ENCODE measurements at places on chromosomes 1 and 21.

DNA sequence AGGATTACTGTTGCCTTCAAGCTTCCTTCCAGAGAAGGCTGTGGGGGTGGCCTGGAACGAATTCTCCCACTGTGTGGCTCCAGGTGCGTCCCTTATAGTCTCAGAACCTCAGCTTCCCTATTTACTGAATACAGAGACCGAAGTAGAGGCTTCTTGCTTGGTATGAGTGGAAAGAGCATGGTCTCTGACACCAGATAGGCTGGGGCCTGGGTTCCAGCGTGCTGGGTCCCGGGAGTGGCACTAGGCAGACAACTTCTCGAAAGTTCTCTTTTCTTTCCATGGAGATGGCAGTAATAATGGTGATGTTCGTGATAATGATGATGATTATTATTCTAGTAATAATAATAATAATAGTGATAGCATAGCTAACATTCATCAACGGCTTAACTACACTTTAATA lies 161.7 kb downstream of the PTPRU start:
- DNase-seq, result no peak

GRCh38 chr1:14810595-14811361 lies 212.3 kb downstream of the KAZN start:
- DNase-seq, result no peak

DNA sequence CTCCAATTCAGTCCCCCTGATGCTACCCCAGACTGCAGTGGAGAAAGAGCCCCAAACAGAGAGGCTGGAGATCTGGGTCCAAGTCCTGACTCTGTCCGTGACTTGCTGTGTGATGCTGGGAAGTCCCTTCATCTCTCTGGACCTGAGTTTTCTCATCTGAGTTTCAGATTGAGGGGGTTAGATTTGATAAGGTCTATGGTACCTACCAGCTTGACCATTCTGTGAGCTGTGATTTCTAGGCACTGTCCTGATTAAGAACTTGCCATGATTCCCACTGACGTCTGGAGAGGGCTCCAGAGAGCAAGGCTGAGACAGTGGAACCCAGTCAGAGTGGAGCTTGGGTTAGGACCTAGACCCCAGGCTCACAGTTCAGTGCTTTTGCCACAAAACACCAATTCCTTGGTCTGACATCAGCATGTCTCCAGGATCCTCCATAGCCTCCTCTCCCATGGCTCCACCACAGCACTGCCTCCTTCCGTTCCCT lies 43.8 kb upstream of the DMBX1 start:
- no peak for DNase-seq

- DNase-seq, result no peak
These were observed 27.1 kb upstream of the RUNX3 start for GRCh38 chr1:24957016-24957807.

DNA sequence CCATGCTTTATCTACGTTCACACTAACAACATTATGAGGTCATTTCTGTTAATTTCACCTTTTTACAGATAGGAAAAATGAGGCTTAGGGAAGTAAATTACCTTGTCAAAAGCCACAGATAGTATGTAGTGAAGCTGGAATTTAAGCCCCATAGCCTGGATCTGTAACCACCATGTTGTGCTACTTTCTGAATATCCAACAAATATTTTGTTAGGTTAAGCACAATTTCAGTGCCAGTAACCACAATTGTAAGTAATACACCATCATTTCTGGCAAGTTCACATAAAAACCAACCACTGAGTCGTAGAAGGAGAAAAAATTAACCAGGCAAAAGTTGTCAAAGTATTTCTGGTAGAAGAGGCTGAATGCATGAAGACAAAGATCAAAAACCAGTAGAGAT lies 593.1 kb upstream of the CAMK1G start:
- DNase-seq, result no peak

DNA sequence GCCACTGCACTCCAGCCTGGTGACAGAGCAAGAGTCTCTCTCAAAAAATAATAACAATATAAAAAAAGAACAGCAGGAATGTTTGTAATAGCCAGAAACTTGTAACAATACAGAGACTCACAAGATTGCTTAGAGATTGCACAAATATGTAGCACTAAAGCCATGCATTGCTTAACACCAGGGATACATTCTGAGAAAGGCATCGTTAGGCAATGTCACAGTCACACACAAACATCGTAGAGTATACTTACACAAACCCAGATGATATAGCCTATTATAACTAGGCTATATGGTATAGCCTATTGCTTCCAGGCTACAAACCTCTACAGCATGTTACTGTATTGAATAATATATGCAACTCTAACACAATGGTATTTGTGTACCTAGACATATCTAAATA lies 45.3 kb downstream of the GPATCH2 start:
- no peak for DNase-seq

DNA sequence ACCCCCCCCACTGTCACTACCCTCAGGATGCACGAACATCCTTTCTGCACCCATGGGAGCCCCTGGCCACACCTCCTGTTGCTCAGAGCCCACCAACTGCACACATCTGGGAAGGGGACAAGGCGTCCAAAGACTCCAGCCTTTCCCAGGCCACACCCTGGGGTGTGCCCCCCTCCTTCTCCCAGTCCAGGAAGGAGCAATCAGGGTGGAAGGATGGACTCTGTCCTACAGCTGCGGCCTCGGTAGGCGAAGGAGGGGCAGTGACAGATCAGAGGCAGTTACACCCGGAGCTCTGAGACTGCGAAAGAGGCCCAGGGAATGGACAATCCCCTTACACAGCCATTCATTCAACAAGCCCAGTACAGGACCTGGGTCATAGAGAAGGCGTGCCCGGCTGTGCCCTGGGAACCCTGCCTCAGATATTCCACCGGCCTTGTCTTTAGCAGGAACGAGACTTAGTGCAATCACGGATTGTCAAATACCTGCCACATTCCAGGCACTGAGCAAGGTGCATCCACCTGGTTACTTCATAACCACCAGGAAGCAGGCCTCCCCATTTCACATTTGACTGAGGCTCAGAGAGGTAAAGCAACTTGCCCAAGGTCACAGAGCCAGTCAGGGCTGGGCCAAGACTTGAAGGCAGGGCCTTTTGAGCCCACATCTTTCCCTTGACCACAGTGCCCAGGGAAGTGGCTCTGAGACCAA lies 9.4 kb downstream of the HSPG2 start:
- no peak for DNase-seq

DNA sequence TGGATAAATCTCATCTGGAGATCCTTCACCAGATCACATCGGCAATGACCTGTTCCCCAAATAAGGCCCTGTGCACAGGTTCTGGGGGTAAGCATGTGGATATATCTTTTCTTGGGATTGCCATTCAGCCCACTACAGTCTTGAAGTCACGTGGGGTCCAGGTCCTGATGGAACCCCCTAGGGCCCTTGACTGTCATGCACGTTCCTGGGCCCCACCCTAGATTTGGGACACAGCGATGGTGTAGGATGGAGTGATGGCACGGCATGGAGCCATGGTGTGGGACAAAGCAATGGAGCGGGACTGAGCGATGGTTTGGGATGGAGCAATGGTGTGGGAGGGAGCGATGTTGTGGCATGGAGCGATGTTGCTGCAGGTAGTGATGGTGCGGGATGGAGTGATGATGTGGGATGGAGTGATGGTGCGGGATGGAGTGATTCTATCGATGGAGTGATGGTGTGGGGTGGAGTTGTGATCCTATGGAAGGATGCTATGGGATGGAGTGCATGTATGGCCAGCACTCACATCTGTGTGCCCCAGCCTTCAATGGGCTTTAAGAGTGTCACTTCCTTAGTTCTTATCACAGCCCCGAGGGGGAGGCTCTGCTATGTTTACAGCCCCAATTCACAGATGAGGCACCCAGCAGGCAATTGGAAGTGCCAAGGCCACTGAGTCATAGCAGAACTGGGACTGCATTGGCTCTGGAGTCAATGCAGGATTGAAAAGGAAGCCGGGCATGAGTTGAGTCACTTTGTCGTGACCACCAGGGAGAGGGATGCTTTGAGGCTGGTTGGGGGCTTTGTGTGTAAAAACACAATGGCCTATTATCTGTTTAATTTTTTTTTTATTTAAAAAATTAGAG lies 97.0 kb upstream of the C1orf174 start:
- DNase-seq, result no peak

DNA sequence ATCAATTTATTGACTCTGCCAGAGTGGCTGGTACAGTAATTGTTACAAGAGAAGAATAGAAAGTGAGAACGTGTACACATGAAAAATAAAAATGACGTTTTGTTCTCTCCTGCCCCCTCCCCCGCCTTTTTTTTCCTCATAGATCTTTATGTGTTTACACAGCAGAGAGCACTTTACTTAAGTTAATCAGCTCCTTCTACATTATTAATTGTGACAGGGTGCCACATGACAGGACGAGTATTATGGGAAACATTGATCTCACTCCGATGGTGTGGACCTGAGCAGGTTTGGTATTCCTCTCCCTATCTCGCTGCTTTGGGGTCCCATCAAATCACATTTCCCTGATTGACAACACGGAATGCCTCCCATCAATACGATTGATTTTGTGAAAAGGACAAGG lies 285.7 kb downstream of the TM2D1 start:
- no peak for DNase-seq

GRCh38 chr1:245872475-245872874 lies 634.6 kb downstream of the SMYD3 start:
- DNase-seq, result no peak

- no peak for DNase-seq
These were observed 1.4 kb downstream of the NHLH1 start for GRCh38 chr1:160367934-160368923.

- no peak for DNase-seq
These were observed 136.8 kb upstream of the IRF2BP2 start for GRCh38 chr1:234746798-234747196.

GRCh38 chr1:24154215-24154614 lies 11.3 kb upstream of the IL22RA1 start:
- DNase-seq, result no peak

DNA sequence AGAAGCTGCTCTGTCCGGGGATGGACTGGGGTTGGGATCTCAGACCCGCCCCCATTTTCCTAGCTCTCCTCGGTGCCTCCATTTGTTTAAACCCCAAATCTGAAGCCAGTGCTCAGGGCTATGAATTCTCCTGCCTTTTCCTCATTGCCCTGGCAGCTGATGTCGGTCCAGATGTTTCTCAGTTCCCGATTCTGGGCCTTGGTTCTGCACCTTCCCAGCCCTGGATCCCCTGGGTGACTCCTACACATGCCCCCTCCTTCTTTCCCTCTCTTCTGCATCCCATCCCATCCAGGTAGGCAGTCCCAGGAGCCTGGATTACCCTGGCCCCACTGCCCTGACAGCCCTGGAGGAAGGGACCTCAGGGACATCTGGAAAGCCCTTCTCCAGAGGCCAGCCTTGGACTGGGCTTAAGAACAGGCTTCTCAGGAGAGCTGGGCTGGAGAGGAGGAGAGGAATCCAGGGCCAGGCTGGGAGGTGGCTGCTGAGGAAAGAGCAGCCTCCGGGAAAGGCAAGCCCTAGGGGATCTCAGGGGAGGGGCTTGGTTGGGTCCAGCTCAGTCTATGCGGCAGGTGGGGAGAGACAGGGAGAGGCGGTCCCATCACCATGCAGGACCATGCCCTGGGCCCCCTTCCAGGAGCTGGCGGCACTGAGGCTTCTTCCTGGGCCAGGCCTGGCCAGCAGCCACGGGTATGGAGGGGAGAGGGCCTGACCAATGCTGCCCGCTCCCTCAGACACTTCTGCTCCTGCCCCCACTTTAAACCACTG lies 6.8 kb upstream of the EPS8L3 start:
- no peak for DNase-seq

DNA sequence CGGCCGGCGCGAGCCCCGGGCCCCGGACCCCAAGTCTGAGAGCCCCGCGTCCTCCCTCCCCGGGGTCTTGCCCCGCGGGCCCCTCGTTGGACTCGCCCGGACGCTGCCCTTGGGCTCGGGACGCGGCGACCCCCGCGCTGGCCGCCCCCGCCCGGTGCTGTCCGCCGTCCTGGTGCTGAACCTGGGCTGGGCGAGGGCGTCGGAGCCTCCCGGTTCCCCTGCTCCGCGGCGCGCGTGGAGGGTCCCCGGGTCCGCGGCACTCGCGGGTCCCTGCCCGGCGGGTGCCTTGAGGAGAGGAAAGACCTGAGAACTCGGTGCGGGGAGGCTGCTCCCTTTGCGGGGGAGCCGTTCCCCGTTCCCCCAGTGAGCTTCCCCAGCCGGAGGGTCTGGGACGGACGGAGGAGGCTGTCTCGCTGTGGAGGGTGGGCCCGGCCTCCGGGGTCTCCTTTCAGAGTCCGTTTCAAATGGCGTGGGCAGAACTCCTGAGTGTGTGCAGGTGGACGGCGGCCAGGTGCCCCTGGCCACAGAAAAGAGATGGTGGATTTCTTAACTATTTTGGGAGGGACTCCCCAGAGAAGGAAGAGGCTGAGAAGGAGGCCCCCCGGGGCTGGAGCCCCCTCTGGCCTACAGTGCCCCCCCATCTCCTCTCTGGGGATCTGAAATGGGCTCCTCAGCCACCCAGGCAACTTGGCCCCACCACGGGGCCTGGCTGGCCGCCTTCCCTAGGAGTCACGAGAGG lies 595 bp downstream of the GABRD start:
- no peak for DNase-seq

- no peak for DNase-seq
These were observed 16.9 kb upstream of the TDRD10 start for GRCh38 chr1:154485106-154485505.

DNA sequence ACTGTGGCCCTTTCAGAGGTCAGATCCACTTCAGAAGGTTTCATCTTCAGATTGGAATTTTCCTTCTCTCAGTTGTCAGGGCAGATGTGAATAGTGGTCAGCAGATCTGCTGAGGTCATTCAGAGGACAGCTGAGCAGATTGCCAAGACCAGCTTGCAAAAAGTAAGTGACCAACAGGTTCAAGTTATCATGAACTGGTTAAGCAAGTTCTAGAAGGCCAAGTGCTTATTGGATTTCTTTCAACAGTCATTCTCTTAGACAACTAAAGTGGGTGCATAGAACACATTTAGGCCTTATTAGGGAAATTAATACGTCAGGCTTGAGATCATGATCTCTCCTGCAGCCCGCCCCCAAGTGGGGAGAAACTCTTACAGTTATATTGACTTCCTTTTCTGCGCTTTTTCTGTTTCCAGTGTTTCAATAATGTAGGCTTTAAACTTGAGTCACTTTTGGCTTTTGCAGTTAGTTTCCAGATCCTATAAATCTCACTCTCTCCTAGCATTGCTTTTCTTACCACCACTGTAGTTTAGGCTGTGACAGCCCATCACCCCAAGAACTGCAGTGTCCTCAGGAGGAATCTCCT lies 96.4 kb downstream of the C1orf21 start:
- no peak for DNase-seq

GRCh38 chr1:35255276-35255675 lies 13.2 kb upstream of the ZMYM4 start:
- DNase-seq, result no peak

- DNase-seq, result no peak
These were observed 14.4 kb upstream of the CD101 start for GRCh38 chr1:116987256-116987555.

DNA sequence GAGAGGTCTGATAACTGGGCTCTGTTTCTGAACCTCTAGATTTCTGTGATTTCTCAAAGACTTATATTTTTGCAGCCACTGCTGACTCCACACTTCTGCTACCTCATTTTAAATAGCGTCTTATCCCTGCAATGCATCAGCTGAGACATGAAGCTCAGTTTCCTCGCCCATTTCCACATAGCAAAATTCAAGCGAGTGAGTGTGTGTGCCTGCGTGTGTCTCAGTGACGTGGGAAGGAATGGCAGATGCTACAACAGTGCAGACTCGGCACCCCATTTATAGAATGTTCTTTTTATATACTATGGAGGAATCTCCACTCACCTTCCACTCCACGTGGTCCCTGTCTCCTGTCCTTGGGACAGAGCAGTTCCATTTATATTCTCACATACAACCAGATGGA lies 35.7 kb downstream of the ZMYND12 start:
- DNase-seq, result no peak

Measured in GM18507 (cell line).